ENCODE measurements at places on chromosomes 2 and 18.

DNA sequence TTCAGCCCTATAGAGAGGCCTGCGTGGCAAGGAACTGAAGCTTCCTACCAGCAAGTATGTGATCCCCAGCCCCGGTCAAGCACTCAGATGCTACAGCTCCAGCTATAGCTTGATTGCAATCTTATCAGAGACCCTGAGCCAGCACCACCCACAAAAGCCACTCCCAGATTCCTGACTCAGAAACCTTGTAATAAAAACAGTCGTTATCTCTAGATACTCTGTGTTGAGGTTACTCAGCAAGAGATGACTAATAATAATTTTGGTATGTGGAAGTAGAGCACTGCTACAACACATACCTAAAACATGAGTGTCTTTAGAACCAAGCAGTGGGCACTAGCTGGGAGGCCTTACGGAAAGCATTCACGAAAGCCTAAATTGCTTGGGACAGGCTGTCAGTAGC, 216.9 kb downstream of the UXS1 start:
- DNase-seq: no peak

DNA sequence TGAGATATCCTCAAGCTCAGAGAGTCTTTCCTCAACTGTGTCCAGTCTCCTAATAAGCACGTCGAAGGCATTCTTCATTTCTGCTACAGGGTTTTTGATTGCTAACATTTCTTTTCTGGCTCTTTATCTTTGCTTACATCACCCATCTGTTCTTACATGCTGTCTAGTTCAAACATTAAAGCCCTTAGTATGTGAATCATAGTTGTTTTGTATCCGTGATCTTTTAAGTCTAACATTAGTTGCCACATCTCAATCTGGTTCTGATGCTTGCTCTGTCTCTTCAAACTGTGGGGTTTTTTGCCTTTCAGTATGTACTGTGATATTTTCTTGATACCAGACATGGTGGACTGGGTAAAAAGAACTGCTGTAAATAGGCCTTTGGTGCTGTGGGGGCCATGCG, 235.2 kb downstream of the SH3RF3 start:
- no peak for DNase-seq

- DNase-seq: no peak
These were observed 382.0 kb downstream of the GPD2 start for GRCh38 chr2:156818221-156818620.

DNA sequence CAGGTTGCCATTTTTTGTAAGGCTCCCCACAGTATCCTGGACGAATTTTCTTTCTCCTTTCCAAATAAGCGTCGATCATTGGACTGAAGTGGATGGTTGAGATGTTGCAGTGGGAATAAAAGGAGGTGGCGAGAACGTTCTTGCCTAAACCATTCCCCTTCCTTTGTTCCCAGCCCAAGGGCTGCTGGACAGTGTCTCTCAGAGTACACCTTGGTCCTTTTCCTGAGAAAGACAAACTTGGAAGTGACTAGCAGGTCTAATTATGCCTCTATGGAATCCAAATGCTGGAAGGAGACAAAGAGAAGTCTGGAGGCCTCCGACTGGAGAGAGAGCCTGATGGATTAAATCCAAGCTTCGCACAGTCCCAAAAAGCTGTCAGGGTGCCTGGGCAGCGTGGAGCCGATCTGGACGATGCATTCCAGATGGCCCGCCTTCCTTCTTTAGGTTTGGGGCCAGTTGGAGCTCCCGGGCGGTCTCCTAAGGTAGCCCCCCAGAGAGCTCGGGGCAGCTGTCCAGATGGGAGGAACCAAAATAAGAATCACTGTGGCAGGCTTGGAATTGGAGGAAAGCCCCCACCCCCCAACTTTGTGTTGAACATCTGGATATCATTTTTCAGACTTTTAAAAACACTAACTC, 186.8 kb downstream of the TMEM247 start:
- DNase-seq: no peak

DNA sequence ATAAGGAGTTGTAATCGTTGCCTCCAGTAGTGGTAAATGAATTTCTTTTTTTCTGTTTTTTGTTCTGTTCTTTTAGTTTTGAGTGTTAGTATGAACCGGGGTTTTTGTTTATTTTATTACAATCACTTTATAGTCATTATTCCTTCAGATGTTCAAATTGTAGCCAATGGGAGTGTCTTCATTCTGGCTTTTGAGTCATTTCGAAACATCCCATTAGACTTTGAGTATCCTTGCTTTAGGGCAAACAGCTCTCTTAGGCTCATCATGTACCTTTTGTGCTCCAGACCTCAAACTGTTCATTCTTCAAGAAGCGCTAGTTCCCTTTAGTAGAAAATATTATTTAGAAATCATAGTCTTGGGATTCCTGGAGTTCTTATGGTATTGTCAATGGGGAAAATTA, 54.2 kb upstream of the PAX3 start:
- DNase-seq: no peak

GRCh38 chr18:59358414-59358711, 702 bp downstream of the LMAN1 start:
- no peak for DNase-seq

GRCh38 chr2:217707131-217707611, 295.6 kb downstream of the TNS1 start:
- DNase-seq: no peak

- DNase-seq: no peak
These were observed 133.1 kb downstream of the COPS8 start for GRCh38 chr2:237218756-237219155.
